HEK293T (cell line): ENCODE measurements at places on chromosomes 11 and 22.

- no peak for DNase-seq
Observed at GRCh38 chr11:47617417-47617809, 23.2 kb upstream of the C1QTNF4 start.

GRCh38 chr11:93513772-93514171, 29.4 kb downstream of the SMCO4 start:
- DNase-seq = no peak

DNA sequence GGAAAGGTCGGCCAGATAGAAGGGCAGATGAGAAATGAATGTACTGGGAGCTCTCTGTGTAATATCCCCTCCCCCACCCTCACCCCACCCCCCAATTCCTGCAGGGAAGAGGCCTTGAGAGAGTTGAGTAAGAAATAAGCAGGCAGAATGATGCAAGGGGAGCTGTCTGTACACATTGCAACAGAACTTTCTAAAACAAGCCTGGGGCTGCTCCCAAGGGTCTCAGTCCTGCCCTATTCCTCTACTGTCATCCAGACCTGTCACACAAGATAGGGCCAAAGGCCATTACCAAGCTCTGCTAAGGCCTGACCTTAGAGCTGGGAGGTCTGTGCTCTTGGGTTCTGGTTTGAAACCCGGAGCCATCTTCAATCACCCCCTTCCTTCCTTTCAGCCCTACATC, 5.7 kb upstream of the DGAT2 start:
- no peak for DNase-seq

- no peak for DNase-seq
Observed at GRCh38 chr11:61610905-61611304, 30.0 kb upstream of the SYT7 start.

GRCh38 chr11:124070915-124071622, 29.9 kb upstream of the OR10G7 start:
- peak; percentile 60 for DNase-seq

GRCh38 chr11:85164743-85165142, 462.4 kb downstream of the DLG2 start:
- DNase-seq = no peak

DNA sequence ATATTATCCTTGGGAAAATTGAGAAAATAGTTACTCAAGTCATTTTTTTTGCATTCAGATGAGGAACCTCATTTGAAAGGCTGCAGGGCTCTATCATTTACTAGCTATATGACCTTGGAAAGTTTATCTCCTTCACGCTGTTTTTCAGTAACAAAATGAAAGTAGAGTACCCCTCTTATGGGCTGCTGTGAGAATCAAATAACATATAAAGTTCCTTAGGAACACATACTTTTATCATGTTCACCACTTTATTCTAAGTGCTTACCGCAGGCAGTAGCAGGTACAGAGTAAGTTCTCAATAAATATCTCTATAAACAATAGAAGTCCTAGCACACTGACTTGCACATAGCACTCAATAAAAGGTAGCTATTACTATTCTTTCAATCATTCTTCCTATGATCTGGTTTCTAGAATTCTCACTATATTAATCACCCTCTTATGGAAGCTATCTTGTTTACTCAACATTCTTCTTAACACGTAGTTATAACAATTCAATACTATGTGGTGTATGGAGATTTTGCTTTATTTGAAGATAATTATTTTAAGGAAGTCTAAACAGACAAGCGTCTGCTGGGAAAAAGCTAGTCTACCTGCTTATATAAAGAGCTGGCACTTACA, 1.9 kb downstream of the C11orf71 start:
- DNase-seq = no peak

GRCh38 chr11:83852775-83853442, 566.7 kb upstream of the CCDC90B start:
- DNase-seq = no peak

GRCh38 chr11:119709638-119710346, 19.2 kb downstream of the NECTIN1 start:
- DNase-seq = no peak

GRCh38 chr22:33221568-33221967, 163.4 kb upstream of the SYN3 start:
- no peak for DNase-seq

GRCh38 chr22:47837703-47838102, 1075.3 kb downstream of the TBC1D22A start:
- no peak for DNase-seq
